ENCODE measurements at places on chromosomes 7 and 10.

DNA sequence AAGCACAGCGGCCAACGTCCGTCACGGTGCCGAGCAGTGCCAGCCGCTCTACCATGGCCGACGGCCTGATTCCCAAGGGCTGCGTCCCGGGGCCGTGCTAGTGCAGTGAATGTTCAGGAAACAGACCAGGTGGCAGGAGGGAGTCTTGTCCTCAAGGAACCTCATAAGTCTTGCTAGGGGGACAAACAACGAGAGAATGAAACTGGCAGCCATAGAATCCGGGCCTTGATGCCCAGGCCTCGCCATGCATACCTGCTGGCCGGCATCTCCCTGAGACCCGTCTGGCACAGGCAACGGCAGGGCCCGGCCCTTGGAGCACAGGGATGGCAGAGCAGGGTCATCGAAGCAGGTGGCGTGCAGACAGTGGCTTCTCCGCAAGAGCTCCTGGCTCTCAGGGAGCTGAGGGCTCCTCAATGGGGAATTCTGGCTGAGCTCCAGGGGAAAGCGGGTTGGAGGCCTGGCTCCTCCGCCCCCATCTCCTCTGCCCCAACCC is 58.8 kb downstream of the DIP2C start:
- no peak for DNase-seq

DNA sequence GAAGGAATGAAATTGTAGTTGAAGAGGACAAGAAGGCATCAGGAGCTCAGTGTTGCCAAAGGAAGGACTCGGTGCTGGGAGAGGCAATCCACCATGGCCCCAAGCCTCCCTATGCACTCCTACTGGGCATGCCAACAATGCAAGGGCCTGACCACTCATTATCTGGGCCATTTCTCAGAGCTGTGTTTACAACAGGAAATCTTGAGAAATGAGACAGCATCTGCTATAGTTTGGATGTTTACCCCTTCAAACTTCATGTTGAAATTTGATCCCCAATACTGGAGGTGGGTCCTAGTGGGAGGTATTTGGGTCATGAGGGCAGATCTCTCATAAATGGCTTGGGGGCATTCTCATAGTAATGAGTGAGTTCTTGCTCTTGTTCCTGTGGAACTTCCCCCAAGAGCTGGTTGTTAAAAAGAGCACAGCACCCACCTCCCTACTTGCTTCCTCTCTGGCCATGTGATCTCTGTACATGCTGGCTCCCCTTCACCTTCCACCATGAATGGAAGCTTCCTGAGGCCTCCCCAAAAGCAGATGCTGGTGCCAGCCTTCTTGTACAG is 50.8 kb upstream of the AOAH start:
- DNase-seq: no peak

- no peak for DNase-seq
Measured at GRCh38 chr7:40571796-40572195, 437.0 kb downstream of the SUGCT start.

DNA sequence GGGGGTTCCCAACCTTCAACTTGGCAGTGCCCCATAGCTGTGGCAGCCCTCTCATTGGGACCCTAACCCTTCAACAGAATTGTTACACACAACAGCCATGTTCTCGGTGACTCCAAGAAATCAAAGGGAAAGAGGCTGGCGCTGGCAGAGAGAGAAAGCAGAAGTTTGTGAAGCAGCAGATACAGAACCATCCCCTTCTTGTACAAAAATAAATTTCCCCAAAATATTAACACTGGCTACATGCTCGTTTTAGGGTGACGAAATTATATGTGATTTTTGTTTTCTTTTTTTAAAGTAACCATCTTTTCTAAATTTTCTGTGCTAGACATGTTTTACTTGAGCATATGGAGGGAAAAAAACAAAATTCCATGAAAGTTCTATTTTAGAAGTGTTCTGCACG is 45.2 kb upstream of the SAMD8 start:
- DNase-seq: no peak

- DNase-seq: no peak
Measured at GRCh38 chr10:100827819-100828737, 82.7 kb downstream of the PAX2 start.

DNA sequence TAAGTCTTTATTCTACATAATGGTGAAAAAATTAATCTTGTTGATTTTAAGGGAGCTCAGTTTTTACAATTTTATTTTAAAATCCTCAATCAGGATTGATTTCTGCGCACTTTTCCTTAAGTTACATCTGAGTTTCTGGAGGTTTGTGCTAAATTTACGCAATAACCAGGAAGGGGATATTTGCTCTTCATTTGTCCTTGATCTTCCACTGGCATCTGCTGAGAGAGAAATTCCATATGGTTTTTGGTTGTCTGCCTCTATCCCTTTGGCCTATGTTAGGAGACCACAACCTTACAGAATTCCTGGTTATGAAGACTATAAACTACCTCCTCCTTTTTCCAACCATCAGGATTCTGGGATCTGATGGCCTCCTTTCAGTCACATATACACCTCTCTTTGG is 20.1 kb upstream of the CDK6 start:
- no peak for DNase-seq

DNA sequence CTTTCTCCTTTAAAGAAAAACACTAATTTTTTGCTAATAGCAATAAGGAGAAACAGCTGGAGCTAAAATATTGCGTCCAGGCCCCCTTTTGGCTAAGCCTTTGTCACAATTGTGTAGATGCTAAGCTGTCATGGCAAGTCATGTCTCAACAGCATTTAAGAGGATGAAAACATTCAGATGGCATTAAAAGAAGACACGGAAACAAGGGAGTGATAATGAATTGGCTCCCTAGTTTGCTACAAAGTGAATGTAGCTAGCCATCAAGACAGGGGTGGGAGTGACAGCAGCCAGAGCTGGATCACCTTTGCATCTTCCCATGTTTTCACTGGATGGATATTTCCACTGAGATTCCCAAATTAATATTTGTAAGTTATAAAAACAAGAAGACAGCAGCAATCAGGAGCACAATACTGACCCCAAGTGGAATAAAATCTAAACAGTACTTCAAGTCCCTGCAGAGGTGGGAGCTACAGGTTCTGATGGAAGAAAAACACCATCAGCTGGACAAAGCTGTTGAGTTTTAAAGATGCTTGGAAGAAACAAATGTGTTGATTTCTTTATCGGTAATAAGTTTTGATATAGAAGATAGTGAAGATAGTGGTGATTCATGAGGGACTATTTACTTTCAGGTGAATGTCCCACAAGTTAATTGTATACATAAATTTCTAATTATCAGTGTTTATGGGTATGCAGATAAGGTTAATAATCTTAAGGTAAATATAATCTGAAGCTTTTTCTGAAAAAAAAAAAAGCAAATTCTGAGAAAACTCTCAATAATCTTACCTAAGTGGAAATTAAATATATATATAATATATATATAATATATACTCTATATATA is 129.4 kb downstream of the SLC16A9 start:
- DNase-seq: no peak

GRCh38 chr10:21849607-21850006 is 153.9 kb downstream of the DNAJC1 start:
- no peak for DNase-seq

GRCh38 chr10:13865758-13866491 is 279.2 kb downstream of the PRPF18 start:
- no peak for DNase-seq

- DNase-seq: no peak
Measured at GRCh38 chr7:30285536-30286284, 1.3 kb downstream of the ZNRF2 start.

DNA sequence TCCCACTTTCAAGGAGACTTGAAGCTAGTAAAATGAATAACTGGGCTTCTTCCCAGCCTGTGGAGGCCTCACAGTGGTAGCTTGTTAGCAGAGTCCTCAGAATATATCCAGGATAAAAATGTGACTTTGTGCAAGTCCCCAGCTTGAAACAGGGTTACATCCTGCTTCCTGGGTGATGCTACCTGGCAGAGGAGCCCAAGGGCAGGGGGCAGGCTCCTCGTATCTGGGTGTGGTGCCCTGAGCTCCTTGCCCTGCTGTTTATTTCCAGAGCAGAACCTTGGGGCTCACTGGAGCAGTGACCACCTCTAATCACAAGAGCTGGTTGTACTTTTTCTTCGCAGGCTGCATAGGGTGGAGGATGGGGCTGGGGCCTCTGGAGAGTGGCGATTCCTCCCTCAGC is 94.8 kb downstream of the GRK5 start:
- no peak for DNase-seq

GRCh38 chr10:103557455-103557854 is 64.0 kb downstream of the NEURL1 start:
- no peak for DNase-seq

- no peak for DNase-seq
Measured at GRCh38 chr7:28700790-28701203, 257.3 kb downstream of the TRIL start.

- no peak for DNase-seq
Measured at GRCh38 chr7:68313806-68314205, 1284.5 kb upstream of the AUTS2 start.

DNA sequence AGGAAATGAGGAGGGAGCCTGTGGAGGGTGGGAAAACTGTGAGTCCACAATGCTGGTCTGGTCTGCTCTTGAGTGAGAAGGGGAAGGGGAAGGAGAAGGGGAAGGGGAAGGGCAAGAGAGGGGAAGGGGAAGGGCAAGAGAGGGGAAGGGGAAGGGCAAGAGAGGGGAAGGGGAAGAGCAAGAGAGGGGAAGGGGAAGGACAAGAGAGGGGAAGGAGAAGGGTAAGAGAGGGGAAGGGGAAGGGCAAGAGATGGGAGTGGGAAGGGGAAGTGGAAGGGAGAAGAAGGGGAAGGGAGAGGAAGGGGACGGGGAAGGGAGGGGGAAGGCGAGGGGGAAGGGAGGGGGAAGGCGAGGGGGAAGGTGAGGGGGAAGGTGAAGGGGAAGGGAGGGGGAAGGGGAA is 213.2 kb downstream of the GRM8 start:
- DNase-seq: no peak

DNA sequence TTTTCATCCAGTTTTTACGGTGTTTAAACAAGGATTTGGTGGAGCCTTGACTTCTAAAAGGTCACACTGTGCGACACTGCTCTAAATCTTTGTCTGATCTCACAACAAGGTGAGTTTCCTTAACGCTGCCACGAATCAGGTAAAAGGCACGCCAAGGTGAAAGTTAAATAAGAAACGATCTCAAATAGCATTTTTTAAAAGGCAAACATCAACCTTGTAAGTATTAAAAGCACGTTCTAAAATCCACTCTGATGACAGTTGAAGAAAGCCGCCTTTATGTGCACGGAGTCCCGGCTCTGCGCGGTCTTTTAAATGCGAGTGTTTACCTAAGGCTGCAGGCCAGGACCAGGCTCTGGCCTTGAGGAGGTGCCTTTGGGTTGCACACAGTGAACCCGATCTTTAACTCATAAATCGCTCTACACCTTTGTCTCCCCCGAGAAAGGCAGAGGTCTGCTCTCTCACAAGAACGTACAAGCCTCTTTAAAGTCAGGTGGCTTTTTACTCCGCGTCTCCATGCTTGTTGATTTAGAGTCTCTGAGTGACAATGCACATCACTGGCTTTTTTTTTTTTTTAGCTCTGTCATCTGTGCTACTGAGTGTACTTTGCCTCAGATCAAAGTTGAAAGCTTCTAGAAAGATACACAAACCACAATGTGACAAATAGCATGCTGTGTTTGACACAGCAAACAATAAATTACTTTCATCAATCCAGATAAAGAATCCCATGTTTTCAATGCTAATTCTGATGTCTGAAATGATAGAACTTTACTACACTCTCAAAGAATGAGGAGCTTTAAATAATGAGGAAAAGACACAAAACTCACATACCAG is 25.9 kb upstream of the RNF32 start:
- DNase-seq: no peak

- DNase-seq: no peak
Measured at GRCh38 chr10:4250587-4250887, 465.5 kb upstream of the KLF6 start.

- no peak for DNase-seq
Measured at GRCh38 chr7:13541326-13541725, 448.1 kb downstream of the ETV1 start.

DNA sequence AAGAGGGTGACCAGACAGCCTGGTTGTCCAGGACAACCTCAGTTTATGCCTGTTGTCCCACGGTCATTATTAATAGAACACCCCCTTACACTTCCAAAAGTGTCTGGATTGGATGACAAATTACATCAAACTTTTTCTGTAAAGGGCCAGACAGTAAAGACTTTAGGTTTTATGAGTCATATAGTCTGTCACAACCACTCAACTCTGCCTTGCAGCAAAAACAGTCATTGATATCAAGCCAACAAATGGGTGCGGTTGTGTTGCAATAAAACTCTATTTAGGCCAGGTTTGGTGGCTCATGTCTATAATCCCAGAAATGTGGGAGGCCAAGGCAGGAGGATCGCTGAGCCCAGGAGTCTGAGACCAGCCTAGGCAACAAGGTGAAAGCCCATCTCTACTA is 66.7 kb upstream of the ATP6V0A4 start:
- no peak for DNase-seq

DNA sequence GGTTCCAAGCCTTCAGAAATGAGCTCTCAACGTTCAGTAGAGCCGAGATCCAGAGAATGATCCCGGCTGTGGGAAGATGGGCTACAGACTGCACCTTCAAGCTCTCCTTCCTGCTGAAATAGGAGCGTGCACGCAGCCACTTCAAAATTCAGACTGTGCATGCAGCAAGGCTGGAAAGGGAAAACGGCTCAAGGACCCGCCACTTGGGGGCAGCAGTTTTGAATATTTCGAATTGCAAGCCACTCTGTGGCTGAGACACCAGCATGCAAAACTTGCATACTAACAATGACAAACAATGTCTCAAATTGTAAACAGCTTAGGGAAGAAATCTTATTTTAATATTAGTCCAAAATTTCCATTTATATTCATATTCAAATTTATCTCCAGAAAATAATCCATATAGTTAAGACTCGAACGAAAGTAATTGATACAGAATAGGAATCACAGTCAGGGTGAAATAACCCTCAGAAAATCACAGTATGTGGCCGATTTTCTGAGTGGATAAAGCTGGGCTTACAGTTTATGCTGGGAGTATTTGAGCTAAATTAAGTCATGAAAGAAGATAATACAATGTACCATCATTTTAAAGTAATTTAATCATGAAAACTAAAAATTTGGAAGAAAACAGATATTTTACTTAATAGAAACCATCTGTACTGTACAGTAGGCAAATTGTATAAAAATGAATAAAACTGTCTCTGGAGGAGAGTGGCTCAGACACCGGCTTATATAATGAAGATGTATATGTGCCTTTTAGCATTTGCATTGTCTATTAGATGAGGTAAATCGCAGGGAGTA is 137.9 kb upstream of the MKI67 start:
- no peak for DNase-seq
